Type B pancreatic cell (in vitro differentiated cells): ENCODE measurements at places on chromosomes 12 and 14. TPM values are rescaled to one million over a fixed set of nuclear protein-coding genes. Genes with fewer than 3 reads are reported as not detected.

DNA sequence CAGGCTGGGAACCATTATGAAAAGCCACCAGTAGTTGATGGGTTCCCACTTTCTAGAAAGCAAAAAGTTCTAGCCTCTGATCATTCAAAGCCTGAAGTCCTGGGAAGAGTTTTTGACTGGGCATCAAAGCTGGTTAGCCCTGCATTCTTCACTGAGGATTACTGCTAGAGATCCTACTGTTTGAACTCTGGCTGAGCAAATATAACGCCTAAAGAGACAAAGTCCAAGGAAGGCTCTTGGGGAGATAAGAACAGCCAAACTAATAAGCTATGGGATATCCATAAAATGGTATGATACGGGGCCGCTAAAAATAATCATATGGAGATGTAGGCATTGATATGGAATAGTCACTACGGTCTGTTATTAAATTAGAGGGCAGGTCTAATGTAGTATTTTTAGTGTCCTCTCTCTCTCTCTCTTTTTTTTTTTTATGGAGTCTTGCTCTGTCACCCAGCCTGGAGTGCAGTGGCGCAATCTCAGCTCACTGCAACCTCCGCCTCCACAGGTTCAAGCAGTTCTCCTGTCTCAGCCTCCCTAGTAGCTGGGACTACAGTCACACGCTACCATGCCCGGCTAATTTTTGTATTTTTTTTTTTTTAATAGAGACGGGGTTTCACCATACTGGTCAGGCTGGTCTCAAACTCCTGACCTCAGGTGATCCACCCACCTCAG lies 35.5 kb downstream of the PLXNC1 start:
- DNase-seq = no peak

GRCh38 chr12:16331998-16332397 lies 15.4 kb upstream of the MGST1 start:
- no peak for DNase-seq

GRCh38 chr14:57687416-57687815 lies 178.5 kb downstream of the SLC35F4 start:
- DNase-seq = no peak

GRCh38 chr12:52561880-52562449 lies 9.0 kb upstream of the KRT71 start:
- no peak for DNase-seq

GRCh38 chr14:101809671-101810514 lies 48.4 kb downstream of the PPP2R5C start:
- peak; percentile 78 for DNase-seq

DNA sequence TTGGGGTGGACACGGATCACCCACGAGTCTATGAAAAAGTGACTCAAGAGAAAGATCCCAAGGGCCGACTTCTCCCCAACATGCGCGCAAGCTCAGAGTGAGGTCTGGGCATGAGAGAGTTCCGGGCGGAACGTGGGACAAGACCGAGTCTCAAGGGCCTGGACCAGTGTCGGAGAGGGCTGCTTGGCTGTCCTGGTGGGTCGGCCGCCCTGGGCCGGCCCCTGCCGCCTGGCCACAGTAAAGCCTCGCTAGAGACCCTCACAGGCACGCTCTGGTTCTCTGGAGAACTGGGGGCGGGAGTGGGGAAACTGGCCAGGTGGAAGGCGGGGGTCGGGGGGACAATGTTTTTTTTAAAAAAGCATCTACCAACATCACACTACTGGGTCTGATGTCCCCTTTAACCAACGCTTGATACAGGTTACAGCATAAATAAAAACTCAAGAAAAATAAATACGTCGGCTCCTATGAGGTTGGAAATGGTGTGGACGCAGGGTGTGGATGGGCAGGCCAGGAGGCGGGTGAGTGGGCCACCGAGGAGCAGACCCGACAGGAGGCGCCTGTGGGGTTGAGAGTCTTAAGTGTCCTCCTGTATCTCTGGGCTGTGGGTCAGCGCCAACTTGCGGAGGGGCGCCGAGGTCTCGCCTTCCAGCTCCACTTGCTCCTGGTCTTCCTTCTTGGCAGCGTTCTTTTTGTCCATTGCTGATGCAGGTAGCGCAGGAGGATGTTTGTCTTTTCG lies 74.7 kb downstream of the KLHL28 start:
- DNase-seq = no peak

- no peak for DNase-seq
Measured at GRCh38 chr14:94143239-94143638, 13.8 kb upstream of the IFI27L2 start.

DNA sequence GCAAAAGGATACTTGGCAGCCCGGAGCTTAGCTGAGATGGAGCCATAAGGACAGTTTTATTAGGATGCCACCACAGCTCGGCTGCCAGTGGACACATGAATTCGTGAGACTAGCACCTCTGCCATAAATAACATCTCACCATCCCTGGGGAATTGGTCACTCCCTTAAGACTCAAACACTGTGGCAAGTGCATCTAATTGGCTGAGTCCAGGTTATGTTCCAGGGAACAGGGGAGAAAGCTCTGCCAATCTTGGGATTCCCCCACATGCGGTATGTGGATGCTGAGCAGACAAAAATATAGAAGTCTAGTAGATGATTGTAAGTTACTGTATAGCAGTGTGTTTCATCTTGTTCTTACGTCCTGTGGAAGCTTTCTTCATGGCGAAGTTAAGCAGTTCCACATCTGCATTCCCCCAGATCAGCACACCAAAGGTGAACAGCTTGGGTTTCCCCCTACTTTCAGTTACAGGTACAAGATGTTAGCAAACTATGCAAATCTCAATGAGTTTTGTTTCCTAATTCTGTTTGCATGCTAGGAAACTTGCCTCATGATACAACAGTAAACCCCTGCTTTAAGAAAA lies 131.1 kb downstream of the ETV6 start:
- no peak for DNase-seq

DNA sequence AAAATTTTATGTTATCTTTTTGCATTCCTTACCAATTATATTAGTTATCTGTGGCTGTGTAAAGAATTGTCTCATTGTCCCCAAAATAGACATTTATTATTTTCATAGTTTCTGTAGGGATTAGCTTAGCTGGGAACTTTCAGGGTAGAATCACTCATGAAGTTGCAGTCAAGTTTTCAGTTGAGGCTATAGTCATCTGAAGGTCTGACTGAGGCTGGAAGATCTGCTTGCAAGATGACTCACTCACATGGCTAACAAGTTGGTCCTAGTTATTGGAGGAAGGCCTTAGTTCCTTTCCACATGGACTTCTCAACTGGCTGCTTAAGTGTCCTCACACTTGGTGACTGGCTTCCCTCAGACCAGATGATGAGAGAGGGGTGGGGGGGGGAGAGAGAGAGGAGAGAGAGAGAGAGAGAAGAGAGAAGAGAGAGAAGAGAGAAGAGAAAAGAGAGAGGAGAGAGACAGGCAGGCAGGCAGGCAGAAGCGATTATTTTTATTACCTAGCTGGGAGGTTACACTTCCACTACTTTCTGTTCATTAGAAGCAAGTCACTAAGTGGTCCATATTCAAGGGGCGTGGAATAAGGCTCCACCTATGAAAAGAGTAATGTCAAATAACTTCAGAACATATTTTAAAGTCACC lies 6.4 kb downstream of the AP5M1 start:
- no peak for DNase-seq

Gene SERPINA1
- total RNA-seq = 313 and 712 TPM in 2 replicates

Gene DBX2
- total RNA-seq = 0.10 TPM in 1 of 2 replicates, not detected in the other

Gene APOF
- total RNA-seq = not detected in 2 replicates

Gene KLHDC1
- total RNA-seq = 1.7 and 3.5 TPM in 2 replicates

Gene SNRNP35
- total RNA-seq = 22.1 and 22.9 TPM in 2 replicates

Gene USP44
- total RNA-seq = 0.69 and 0.80 TPM in 2 replicates

Gene TAS2R20
- 1.1 and 2.1 TPM in 2 replicates for total RNA-seq
